Islet precursor cell (in vitro differentiated cells): ENCODE measurements at places on chromosomes 5 and 9.

- DNase-seq = no peak
These were observed 13.3 kb downstream of the SLC6A3 start for GRCh38 chr5:1431896-1432295.

DNA sequence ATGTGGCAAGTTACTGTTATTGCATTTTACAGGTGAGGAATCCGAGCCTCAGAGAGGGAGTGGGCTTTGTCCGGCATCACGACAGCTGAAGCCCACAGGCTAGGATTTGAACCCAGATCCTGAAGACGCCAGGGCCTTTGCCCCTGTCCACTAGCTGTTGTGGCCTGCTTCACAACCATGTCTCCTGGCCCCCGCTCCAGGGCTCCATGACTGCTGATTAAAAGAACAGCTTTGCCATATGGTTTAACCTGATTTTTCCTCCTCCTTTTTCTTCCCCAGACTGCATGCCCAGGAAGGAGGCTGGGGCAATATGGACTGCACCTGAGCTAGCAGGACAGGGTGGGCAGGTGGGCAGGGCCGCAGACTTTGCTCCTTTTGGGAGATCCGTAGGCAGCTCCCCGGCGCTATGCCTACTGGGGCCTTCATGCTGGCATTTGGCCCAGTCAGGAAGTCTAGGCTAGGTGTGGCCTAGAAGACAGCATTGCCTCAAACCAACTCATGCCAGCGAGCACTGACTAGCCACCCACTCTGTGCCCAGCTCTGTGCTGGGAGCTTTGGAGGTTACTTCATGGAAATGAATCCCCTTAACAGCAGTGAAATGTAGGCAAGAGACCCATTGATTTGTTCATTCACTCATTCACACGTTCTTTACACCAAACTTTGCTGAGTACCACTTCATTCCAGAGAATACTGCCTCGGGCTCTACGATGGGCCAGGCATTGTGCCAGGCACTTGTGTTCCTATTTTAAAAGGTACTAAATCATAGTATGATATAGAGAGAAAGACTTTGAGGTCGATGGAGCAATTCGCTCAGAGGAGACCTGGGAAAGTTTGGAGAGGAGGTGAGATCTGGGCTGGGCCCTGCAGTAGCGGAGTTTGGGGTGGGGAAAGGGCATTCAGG, 94.3 kb upstream of the CPEB4 start:
- peak; percentile 29 for DNase-seq

- peak; percentile 56 for DNase-seq
These were observed 2.8 kb downstream of the RORB start for GRCh38 chr9:74499770-74500583.

GRCh38 chr5:108617467-108618435, 129.9 kb upstream of the FER start:
- no peak for DNase-seq

DNA sequence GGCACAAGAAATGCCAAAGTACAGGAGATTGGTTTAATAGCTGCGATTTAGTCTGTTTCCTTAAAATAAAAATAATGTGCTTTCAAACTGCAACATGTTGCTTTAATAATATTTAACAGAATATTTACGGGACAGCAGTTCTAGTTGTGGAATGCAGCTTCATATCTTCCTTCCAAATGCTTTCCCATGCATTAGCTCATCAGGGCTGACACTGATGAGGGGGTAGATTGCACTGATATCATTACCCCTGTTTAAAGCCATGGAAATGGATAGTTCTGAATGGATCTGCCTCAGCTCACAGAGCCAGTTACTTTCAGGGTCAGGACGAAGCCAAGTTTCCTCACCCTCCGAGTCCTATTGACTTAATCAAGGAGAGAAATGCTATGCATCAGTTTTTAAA, 93.2 kb upstream of the OSMR start:
- no peak for DNase-seq

- DNase-seq = no peak
These were observed 150.1 kb upstream of the NTRK2 start for GRCh38 chr9:84519413-84519812.

GRCh38 chr5:118580949-118581348, 407.4 kb downstream of the DTWD2 start:
- DNase-seq = no peak
